ENCODE measurements at places on chromosomes 5 and 9.

GRCh38 chr9:18126831-18127498 is 347.0 kb upstream of the ADAMTSL1 start:
- DNase-seq = no peak

GRCh38 chr5:108730617-108731340 is 16.9 kb upstream of the FER start:
- DNase-seq = no peak

DNA sequence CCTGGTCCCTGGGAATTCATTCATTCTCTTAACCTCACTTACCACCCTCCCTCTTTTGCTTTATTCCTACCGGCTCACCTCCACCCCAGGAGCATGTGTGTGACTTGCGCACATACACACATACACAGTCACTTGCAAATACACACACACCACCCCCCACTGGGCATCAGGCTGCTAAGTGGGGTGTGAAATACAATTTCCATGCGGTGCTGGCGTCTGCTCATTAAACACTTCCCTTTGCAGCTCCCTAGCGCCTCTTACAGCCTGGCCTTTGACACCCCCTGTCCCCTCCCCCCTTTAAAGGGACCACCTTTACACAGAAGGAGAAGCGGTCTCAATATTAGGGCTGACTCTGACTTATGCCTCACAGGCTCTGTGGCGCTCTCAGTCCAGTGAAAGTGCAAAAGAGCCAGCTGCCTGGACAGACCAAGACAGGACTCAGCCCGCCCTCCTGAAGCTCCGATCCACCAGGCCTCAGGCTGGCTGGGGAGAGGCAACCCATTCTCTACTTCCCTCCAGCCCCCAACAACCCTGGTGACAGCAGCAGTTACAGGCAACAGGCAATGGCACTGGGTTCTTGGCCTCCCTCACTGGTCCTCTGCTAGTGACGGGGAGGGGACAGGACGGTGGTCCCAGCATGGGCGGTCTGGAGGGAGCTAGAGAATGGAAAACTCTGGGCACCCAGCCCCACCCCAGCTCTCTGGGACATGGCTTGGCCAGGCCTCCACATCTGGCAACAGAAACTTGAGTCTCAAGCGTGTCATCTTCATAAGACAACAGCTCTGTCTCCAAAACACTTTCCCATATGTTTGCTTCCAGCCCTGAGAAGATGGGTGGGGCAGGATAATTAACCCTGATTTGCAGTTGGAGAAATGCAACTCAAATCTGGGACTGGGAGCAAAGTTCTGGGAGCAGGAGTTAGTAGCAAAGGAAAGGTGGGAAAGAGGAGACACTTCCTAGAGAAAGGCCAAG is 12.0 kb downstream of the ENHO start:
- no peak for DNase-seq

DNA sequence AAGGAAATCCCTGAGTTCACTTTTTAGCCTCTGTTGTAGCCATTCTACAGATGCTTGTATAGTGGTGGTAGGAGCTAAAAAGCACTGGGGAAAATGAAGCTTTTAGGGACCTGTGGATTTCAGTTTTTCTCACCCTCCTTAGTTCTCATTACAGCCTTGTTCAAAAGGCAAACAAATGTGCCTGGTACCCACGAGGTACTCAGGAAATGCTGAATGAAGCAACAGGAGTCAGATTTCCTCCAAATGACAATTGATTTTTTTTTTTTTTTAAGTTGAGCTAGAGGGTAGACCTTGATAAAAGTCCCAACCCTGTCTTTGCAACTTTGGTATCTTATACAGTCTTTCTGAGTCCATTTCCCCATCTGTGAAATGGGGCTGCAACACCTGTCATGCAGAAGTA is 21.3 kb upstream of the TMOD1 start:
- DNase-seq = no peak

GRCh38 chr5:84718377-84718776 is 333.7 kb upstream of the EDIL3 start:
- no peak for DNase-seq

DNA sequence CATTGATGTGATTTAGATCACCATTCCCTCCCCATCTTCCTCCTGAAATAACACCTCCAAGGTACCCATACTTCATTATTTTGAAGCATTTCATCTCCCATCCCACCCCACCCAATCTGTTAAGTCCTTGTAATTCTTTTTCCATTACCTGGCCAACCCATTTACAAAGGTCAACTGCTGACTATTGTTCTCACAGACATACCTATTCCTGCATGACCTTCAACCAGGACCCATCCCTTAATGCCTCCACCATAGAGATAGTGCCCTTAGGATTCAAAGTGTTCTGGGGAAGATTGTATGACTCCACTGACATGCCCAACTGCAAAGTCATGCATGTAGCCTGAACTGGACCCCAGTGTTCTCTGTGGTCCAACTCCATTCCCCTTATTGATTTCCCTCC is 91.2 kb downstream of the NLN start:
- no peak for DNase-seq

DNA sequence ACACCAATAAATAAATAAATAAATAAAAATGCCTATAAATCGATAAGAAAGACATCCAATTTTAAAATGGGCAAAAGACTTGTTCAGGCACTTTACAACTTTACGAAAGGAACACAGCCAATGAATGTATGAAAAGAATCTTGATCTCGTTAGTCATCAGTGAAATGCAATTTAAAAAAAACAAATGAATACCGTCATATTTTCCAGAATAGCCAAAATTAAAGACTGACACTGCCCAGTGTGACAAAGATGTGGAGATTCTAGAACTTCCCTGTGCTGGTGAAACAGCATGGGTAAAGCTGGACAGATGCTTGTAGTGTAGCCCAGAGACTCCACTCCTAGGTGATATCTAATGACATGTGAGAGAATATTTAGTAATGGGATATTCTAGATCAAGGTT is 127.1 kb downstream of the GOLPH3 start:
- DNase-seq = no peak

- no peak for DNase-seq
These were observed 239.7 kb upstream of the DAP start for GRCh38 chr5:11000515-11001353.

DNA sequence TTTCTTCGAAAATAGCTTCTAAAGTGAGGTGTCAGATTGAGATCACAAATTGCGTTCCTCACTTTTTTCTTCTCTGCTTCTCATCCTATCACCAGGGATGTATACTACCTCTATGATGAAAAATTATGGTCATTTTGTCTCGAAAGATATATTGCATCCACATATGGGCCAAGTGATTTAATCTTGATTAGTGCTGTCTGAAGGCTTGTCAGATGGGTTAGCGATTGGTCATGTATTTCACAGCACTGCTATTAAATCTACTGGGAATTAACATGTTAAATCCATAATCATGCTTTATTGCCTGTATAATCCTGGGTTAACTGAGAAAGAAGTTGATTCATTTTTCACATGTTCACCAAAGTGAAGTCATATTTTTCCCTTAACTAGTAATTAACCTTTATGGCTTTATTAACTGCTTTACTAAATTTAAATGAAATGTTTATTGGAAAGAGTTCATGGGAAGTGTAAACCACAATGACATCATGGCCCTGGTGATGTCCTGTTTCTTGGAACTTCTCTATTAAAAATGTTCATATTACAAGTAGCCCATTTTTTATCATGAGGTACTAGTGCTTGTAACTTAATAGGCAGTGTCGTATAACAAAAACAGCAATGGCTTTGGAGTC is 193.3 kb downstream of the SMC2 start:
- DNase-seq = no peak

GRCh38 chr9:121282277-121283079 is 14.5 kb downstream of the GSN start:
- DNase-seq = no peak

DNA sequence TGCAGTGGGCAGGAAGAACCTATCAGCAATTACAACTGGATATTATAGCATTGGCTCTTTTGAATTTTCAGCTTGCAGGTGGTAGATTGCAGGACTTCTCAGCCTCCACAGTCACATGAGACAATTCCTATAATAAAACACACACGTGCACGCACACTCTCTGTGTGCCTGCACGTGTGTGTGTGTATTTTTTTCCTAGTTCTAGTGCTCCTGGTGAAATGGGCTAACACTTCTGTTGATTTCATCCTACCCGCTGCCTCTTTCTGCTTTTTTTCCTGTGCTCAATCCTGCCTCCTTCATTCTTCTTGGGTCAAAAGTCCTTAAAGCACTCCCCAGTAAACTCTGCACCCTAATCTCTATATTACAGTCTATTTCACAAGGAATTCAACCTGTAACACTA is 320.1 kb downstream of the OSTF1 start:
- DNase-seq = no peak

GRCh38 chr9:4430432-4431261 is 59.6 kb upstream of the SLC1A1 start:
- DNase-seq = no peak

- DNase-seq = no peak
These were observed 127.8 kb downstream of the KCNIP1 start for GRCh38 chr5:170631466-170632195.

DNA sequence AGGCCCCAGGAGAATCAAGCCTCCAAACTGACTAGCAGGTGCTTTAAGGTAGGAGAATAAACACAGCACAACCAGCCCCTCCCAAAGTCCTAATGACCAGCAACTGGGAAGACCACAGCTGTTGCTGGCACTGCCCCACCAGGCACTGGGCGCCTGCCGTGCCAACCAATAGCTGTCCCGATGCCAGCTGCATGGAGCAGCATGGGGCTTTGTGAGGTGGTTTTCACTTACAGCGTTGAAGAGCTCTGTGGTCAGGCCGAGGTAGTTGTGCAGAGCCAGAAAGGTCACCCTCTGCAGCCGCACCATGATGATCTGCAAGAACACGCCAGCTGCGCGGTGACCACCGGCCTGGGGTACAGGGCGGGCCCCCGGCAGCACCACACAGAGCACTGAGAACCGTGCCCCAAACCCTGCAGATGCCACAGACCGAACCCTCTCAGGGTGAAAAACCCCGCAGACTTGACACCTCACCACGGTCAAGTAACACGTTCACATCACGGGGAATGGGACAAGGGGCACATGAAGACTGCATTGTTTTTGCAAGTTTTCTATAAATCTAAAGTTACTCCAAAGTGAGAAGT is 28.7 kb downstream of the PNPLA7 start:
- no peak for DNase-seq

- DNase-seq = no peak
These were observed 81.2 kb downstream of the OTULIN start for GRCh38 chr5:14745753-14746152.

DNA sequence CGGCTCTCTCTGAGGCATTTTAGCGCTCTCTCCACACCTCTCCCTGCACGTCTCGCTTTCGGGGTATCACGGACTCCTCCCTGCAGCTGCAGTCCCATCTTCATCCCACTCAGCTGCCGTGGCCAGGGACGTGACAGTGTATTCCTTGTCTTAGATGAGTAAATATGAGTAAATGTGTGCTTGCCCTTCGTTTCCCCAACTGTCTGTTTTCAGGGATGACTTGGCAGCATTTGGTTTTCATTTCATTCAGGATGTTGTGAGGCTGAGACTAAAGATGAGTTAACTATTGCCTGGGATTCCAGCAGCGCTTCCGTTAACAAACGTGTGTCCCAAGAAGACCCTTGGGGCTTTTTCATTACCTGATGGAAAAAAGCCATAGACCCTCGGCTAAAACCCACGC is 29.5 kb downstream of the GDNF start:
- DNase-seq = no peak

DNA sequence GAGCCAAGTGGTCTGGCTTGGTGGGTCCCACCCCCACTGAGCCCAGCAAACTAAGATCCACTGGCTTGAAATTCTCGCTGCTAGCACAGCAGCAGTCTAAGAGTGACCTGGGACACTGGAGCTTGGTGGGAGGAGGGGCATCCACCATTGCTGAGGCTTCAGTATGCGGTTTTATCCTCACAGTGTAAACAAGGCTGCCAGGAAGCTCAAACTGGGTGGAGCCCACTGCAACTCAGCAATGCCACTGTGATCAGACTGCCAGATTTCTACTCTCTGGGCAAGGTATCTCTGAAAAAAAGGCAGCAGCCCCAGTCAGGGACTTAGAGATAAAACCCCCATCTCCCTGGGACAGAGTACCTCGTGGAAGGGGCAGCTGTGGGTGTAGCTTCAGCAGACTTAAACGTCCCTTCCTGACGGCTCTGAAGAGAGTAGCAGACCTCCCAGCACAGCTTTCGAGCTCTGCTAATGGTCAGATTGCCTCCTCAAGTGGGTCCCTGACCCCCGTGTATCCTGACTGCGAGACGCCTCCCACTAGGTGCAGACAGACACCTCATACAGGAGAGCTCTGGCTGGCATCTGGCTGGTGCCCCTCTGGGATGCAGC is 18.2 kb upstream of the STK32A start:
- DNase-seq = no peak

DNA sequence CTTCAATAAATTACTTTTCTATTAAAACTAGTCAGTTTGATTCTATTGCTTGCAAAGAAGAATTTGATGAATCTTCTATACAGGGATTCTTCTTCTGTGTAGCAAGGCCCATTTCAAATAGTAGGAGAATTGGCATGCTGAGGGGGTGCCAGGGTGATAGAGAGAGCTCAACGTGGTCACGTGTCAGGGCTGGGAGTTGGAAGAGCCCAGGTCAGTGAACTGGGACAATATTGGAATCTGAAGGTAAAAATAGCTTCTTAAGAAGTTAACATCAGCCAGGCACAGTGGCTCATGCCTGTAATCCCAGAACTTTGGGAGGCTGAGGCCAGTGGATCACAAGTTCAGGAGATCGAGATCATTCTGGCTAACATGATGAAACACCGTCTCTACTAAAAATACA is 64.1 kb upstream of the TLE1 start:
- no peak for DNase-seq

GRCh38 chr9:91161465-91162300 is 200.0 kb downstream of the AUH start:
- DNase-seq = no peak

GRCh38 chr5:3382782-3383181 is 212.8 kb upstream of the IRX1 start:
- DNase-seq = no peak

DNA sequence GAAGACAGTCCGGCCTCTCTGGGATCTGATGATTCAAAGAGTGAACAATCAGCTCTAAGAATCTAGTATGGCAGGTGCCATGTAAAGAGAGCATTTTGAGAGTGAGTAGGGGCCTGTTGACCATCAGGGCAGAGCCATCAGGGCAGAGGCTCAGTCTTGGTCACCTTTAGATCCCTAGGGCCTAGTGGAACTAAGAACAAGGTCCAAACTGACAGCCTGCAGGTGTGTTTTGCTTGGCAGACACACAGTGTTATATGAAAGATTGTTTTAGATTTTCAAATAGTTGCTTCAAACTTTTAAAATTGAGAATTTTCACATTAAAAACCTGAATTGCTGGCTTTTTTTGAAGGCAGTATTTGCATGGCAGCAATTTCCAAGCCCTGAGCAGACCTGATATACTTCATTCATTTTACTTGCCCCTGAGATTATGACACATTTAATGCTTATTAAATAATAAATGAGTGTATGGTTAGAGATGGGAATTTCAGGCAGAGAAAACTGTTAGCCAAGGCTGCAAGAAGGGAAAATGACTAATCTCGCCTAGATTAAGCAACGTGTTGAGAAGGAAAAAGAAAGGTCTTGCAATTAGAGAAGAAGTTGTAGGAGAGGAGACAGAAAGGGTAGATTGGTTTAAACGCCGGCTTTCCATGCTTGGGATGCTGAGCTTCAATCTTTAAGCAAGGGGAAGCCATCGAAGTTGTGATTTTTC is 279.6 kb downstream of the ARRDC3 start:
- no peak for DNase-seq

- DNase-seq = no peak
These were observed 482 bp downstream of the NFIB start for GRCh38 chr9:14313378-14313940.

- no peak for DNase-seq
These were observed 1.3 kb upstream of the INIP start for GRCh38 chr9:112719241-112719691.

All from non-pigmented ciliary epithelial cell (primary cell).